ENCODE measurements at places on chromosomes 3 and 15.
A peak's percentile ranks its signal among the peaks of the same experiment; 100 is the strongest.

DNA sequence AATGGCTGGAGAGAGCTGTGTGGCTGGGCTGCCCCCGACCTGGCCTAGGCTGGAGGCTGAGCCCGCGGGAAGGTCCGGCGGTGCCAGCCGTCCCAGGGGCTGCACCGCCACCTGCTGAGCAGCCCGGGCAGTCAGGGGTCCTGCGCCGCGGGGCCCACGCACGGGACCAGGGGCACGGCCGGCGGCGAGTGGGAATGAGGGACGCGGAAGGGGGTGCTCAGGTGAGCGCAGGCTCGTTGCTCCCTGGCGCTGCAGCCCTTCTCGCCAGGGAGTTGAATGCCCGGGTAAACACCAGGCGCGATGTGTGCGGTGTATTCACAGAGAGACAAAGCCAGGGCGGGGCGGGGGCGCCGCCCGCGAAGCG lies 666 bp upstream of the SEMA3F start:
- no peak for DNase-seq

DNA sequence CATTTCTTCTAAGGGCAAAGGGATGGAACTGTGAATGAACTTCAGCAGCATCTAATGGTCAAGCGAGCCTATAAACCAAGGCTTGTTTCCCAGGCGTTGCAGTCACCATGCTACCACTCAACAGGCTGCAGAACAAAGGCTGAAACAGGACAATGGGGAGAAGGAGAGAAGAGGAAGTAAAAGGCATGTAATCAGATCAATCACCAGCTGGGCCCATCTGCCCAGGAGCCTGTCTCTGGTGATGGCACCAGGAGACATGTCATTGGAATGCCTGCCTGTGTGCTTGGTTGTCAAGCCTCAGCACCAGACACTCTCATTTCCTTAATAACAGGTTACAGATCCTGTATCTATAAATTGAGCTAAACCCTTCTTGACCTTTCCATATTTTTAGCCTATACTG lies 81.7 kb upstream of the UMPS start:
- DNase-seq = no peak

DNA sequence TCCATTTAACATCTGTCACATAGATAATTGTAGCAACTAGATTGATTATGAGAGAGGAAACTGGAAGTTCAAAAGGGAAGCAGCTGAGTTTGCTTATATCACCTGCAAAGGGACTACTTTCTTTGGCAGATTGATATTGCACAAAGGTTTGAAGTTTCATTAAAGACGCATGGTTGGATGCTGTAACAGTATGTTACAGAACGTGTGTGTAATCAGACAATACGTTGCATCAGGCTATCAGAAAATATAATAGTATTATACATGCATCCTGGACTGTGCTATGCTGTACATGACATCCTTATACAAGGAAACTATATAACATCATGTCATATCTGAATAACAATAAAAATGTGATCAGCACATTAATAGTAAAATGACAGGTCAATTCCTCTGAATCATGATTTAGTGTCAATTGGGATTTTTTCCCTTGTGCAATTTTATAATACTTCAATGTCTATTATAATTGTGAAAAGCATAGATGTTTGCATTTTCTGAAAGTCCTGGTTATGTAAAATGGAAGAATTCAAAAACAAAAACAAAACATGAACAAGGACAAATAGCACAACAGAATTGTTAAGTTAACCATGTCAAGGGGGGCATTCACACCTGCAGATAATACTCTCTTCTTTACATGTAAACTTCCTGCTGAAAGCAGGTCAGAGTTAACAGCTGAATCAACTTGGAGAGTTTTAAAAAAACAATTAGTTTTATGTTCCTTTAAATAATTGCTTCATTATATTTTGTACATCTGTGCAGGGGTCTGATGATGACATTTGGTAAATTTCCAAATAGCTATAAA lies 283.2 kb upstream of the KCNH8 start:
- DNase-seq = no peak

DNA sequence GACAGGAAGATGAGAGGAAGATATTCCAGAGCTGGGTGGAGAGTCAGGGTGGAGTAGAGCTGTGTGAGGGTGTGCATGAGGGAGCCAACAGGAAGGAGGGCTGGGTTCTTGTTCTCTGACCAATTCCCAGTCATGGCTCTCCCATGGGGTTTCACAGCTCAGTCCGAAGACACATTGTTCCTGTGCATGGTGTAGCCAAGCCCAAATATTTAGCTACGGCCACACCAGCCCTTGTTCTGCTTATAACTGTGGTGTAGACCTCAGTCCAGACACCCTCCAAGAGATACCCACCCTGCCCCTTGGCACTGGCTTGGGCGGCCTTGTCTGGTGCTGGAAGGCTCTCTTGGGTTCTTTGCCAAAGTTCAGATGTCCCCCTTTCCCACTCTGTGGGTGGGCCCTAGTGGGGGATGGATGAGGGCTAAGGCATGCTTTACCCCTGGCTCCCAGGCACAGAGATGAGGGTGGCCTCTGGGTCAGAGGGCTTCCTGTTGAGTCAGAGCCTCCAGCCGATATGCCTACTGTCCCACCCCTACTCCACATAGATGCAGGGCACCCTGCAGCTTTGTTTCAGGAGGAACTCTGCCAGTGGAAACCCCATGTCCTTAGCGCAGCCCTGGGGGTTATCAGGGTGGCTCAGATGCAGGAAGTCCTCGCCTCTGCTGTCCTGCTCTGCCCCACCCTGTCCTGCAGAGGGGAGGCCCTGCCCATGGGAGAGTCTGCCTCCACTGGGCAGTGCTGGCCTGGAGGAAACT lies 271.2 kb upstream of the CTDSPL start:
- no peak for DNase-seq

GRCh38 chr15:32953533-32953910 lies 235.7 kb downstream of the GREM1 start:
- DNase-seq = no peak

- no peak for DNase-seq
Measured at GRCh38 chr15:64691896-64692565, 83.4 kb downstream of the RBPMS2 start.

DNA sequence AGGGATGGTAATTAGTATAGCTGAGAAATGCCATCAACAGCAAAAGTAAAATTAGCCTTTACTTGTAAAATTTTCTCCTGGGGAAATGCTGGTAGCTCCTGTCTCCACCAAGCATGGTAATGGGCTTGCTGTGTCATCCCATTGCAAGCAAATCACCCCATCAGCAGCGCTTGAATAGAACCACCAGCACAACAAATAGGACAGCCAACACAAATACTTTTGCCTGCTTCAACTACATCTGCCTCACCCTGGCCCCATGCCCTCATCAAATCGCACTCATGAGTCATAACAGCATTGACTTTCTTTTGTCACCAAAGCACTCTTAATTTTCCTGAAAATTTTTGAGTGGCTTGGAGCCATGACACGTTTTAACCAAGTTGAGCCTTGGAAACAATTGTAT lies 52.6 kb downstream of the ERC2 start:
- DNase-seq = no peak

- no peak for DNase-seq
Measured at GRCh38 chr3:109224333-109224732, 87.8 kb downstream of the C3orf85 start.

GRCh38 chr3:193621127-193621526 lies 28.1 kb downstream of the OPA1 start:
- DNase-seq = no peak

- no peak for DNase-seq
Measured at GRCh38 chr15:96070636-96071035, 259.9 kb upstream of the NR2F2 start.

DNA sequence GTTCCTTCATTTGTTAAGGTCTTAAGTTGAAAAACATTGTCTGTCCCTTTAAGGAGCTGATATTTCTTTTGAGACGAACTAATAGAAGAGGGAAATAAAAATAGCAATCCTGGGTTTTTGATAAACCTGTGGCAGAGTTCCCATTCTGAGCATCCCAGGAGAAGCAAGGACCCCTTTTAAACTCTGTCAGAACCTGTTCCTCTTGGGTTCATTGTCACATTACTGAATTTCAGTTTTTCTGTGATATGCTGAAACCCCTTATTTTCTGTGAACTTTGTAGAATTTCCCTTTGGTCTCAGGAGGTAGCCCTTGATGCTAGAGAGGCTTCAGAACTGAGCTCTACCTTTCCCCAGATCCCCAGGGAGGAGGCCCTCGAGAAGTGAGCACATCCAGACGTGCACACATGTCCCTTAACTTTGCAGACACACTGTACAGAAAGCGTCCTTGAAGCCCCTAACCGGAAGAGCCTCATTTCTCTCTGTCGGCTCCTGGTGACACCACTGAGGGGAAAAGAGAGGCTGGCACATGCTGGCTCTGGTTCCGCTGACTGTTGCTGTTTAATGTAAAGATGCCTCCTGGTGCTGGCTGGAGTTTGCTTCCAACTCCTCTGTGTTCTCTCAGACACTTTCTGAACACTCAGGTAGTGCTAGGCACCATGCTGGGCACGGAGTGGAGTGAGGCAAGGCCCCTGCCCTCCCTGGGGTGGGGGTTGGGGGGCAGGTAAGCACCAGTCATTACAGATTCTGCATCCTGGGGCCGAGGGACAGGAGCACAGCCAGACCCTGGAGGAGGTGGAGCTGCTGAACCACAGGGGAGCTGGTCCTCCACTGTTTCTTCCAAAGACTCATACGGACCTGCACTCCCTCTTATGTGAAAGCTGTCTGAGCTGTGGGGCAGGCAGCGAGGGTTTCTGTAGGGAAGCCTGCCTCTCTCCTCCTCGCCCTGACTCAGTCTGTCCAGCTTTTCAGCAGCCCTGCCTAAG lies 77.5 kb downstream of the CHDH start:
- DNase-seq = no peak

DNA sequence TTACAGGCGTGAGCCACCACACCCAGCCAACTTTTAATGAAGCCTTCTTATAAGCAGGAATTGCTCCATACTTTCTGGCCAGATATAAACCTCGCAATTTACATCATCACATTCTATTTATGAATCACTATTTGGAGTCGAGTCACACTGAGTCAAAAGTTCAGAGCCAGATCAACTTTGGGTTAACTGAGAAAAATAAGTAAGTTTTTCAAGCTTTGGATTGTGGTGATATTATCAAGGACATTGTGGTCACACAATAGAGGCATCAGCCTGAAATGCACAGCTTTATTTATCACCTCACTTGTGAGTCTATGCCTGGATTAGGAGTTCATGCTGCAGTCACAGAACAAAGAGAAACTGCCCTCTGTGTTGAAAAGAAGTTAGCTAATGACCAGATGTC lies 1163.5 kb downstream of the ROBO1 start:
- DNase-seq = no peak

DNA sequence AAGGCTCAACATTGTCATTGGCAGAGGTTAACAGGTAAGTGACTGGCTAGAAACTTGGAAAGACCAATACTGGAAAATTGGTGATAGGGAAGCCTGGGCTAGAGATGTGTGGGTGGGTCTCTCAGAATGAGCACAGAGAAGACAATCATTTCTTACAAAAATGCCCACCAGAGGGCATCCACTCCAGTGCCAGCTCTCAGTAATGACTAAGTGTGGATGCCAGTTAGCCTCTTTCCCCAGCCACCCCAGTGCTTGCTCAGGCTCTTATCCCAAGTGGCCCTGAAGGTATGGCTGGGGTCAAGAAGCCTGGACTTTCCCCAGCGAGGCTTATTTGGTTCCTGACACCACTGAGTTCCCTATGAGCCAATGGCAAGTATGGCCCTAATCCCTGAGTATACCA lies 115.9 kb upstream of the ST8SIA2 start:
- peak; percentile 34 for DNase-seq

- DNase-seq = no peak
Measured at GRCh38 chr3:156264771-156265170, 144.4 kb downstream of the KCNAB1 start.

GRCh38 chr3:127073941-127074820 lies 91.3 kb downstream of the PLXNA1 start:
- no peak for DNase-seq

- DNase-seq = no peak
Measured at GRCh38 chr15:33161209-33161608, 33.3 kb downstream of the FMN1 start.

DNA sequence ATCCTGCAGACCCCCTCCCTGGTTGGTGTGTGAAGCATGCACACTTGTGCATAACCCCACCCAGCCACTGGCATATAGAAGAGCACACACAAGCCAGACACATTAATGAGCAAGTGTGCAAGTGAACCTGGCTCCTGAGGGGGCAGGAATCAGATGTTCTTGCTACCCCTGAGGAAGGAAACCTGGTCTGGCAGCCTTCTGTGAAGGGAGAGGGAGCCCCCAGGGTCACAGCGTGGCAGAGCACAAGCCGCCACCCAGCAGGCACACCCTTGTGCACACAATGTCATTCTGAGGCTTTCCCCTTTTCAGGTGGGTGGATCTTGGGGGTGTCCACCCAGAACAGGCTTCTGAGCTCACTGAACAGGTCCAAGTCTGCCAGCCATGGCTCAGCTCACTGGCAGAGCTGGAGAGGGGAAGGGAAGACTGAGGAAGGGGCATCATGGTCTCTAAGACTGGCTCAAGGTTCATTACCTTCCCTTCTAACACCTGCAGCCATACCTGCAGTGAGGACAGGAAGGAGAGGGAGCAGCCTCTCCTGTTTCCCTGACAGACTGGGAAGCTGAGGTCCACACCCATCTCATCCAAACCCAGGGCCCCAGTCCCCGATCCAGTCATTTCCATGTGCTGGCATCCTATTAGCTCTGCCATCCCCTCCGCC lies 31.6 kb upstream of the SEMA3F start:
- no peak for DNase-seq

GRCh38 chr3:172524611-172525010 lies 1.4 kb upstream of the TNFSF10 start:
- DNase-seq = no peak

- no peak for DNase-seq
Measured at GRCh38 chr3:185843126-185843525, 18.3 kb upstream of the IGF2BP2 start.

DNA sequence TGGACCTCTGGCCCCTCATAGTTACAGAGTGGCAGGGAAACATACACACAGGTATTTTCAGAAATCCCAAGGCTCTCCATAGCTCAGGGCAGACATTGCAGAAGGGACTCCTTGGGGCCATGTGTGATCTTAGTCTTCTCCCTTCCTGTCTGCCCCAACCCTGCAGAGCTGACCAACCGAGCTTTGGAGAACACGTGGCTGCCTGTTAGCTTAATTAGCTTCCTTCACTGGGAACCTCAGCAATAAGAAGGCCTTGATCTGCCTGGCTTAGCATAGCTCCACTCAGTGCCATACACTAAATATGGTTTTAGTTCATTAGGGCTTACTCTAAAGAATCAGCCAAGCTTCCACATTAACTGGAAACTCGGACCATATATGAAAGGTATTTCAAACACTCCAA lies 12.3 kb downstream of the LYZL4 start:
- DNase-seq = no peak

Data from NCI-H1694 treated with DMSO at 0.1 percent for 48 hours (cell line).